ENCODE measurements at places on chromosomes 4 and X.

DNA sequence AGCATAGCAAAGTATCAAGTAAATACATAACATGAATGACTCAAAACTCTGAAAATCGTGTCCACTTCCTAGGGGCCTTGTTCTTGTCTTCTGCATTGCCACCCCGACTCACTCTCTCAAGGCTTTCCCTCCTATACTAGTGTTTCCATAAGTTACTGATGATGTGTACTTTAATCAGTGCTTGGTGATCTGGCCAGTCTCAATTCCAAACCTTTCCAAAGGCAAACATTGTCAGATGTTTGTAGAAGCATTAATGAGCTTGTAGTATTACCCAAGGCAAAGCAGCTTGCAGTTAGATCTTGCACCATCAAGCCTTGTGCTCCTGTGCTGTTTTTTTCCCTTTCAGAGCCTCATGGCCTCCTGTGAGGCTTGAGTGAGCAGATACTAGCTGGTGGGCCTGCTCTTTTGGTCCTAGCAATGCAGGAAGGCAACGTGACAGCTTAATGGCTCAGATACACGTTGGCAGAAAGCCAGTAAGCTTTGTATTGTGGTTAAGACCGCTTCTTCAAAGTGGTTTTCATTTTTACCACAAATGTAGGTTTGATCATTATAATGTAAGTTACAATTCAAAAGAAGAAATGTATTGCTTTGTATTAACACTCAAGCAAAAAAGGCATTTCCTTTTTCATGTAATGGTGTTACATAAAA is 51.8 kb downstream of the RBPJ start:
- DNase-seq = peak; percentile 95

GRCh38 chrX:15812192-15812938 is 22.1 kb downstream of the ZRSR2 start:
- peak; percentile 63 for DNase-seq

- no peak for DNase-seq
These were observed 2.9 kb downstream of the GNRHR start for GRCh38 chr4:67751260-67751659.

GRCh38 chrX:96693407-96693806 is 8.8 kb downstream of the DIAPH2 start:
- no peak for DNase-seq

DNA sequence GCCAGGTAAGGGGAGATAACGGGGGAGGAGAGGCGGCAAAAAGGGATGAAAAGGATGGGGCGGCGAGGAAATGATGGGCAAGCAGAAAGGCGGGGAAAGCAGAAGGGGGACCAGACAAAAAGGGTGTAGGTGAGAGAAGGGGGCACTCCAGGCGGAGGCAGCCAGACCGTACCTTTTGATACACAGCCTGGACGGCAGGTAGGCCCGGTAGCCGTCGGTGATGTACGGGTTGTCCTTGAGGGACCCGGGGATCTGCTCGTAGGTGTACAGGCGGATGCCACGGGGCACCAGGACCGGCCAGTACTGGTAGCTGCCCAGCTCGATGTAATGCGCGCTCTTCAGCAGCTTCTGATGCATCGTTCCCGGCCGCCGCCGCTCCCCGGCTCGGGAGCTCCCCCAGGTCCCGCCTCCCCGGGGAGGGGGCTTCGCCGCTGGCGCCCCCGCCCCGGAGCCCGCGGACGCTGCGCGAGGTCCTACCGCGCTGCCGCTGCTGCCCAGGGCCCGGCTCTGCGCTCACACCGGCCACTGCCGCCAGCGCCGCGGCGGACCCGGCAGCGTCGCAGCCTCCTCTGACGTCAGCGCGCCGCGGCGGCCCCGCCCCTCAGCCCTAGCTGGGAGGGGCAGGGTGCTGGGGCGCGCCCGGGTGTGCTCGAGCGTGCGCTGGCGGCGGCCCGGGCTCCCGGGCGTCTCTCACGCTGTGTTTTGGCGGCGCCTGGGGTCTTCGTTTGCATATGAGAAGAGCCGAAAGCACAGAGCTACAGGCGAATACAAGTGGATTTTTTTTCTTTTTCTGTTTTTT is at the start of gene PAQR3:
TSS of gene PAQR3 (minus strand) at position 571 of the 799 bp plus-strand sequence. CDS start at position 357, 214 bp downstream.
- peak; percentile 48 for DNase-seq

GRCh38 chr4:2805712-2806389 is 13.0 kb downstream of the SH3BP2 start:
- no peak for DNase-seq

DNA sequence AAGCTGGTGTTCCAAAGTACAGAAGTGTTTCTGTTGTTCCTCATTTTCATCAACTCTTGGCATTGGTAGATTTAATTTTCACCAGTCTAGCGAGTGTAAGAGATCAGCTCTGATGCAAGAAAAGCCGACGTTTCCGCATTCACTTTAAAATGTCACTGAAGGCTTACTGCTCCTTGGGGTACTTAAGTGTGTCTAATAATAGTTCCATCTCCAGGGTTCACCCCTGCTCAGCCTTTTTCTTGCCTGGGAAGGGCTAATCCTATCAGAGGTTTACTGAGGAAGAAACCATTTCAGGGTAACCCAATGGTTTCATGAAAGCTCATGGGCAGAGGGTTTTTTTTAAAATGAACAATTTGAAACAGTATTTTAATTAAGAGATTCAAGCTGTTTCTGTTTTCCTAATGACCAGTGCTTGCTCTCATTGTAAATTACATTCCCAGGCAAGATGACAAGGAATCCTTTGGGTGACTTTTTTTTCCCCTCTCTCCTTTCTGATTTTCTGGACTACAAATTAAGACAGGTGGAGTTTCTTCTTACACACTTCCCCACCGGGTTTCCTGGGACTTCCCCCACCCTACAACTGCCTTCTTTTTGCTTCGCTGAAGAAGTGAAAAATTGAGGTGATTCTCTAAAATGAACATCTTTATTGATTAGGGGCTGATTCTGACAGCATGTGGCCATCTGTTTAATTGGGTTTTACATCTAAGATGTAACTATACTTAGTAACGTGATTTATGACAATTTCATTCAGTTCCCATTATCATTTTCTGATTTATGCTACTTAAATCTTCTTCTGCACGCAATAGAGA is 78.7 kb upstream of the CBLL2 start:
- no peak for DNase-seq

GRCh38 chrX:69503228-69503781 is 821 bp upstream of the NALF2 start:
- DNase-seq = no peak

- DNase-seq = no peak
These were observed 8.7 kb downstream of the C1QTNF7 start for GRCh38 chr4:15436513-15436912.

GRCh38 chr4:123299212-123299691 is 97.3 kb upstream of the SPRY1 start:
- no peak for DNase-seq

GRCh38 chr4:72473434-72473900 is 95.6 kb downstream of the ADAMTS3 start:
- DNase-seq = no peak

DNA sequence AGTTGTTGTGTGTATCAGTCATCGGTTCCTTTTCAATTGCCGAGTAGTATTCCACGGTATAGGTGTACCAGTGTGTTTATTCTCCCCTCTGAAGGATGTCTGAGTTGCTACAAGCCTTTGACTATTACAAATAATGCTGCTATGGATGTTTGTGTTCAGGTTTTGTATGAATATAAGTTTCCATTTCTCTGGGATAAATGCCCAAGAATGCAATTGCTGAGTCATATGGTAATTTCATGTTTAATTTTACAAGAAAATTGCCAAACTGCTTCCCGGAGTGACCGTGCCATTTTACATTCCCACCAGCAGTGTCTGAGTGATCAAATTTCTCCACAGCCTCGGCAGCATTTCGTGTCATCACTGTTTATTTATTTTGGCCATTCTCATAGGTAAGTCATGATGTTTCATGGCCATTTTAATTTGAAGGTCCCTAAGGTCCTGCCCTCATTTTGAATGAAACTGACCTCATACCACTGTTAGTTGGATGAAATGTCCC is 73.9 kb downstream of the IRF2 start:
- DNase-seq = no peak

DNA sequence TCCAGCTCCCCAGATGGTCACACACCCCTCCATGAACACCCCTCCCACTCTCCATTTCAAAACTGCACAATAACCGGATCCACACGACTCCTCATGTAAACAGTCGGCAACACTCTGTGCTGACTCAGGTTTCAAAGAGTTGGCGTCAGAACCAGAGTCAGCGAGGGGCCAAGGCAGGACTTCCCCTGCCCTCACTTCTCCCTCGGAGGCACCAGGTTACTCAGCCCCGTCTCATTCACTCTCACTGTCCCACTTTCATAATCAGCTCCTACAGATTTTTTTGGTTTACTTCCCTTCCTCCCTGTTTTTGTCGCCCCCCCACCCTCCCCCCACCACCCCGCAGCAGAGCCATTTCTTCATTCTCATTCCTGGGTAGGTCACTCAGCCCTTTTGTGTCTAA is 2.7 kb upstream of the TIMP1 start:
- DNase-seq = no peak

GRCh38 chr4:164224871-164225270 is 529.1 kb upstream of the SMIM31 start:
- DNase-seq = no peak

- DNase-seq = no peak
These were observed 20.3 kb upstream of the HMX1 start for GRCh38 chr4:8891646-8892555.

DNA sequence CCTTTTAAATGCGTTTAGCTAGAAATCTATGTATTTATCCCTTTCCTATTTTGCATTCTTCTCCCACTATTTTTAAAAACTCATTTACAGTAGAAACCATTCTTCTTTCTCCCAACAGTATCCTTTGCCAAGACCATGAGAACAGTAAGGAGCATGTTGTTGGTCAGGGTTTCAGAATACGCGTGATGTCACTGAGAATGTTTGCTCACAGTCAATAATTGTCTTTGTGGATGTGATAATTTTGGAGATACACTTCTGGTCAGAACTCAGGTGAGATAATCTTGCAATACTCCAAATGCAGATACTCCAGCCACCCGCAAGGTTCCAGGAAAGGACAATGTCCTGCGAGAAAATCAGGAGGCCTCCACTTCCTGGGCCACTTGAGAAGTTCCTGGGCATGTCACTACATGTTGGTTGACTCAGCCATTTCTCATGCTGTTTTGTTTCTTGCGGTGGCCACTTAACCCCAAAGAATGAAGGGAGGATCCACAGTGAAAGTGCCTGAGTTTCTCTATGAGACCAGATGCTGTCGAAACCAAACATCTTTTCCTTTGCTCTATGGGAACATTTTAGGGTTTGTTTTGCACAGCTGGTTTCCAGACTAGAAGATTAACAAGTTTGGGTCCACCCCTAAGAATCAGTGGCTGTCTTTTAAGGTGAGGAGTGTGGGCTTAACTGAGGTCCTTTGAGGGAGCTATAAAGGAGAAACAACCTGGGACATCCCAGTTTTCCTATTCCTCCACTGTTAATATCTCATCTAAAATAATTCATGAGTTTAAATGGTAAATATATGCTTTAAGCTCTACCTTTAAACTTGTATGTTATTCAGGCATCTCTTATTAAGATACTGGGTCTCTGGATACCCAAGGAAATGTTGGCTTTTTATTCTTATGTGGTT is 116.0 kb downstream of the SOWAHB start:
- DNase-seq = no peak

DNA sequence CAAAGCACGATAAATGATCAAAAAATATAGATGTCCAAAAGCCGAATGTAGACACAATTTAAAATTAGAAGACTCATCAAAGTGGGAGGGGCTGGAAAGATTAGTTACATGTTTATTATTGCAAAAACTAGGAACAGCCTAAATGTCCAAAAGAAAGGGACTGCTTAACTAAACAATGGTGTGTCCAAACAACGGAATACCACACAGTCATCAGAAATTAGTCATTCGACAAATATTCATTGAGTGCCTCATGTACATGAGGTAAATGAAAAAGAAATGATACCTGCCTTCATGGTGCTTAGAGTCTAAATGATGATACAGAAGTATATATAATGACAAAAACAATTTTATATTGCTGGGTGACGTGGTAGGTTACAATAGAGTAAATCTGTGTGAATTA is 139.7 kb downstream of the MAML3 start:
- DNase-seq = no peak

GRCh38 chr4:25890571-25891485 is 23.2 kb upstream of the SMIM20 start:
- DNase-seq = no peak

- no peak for DNase-seq
These were observed at the start of gene PCDH19 for GRCh38 chrX:100409610-100410590. Gene PCDH19 (minus strand): TSS chrX:100410273. CDS start chrX:100408597, 1,676 bp downstream.

GRCh38 chr4:38306482-38307071 is 346.4 kb downstream of the PTTG2 start:
- DNase-seq = no peak

DNA sequence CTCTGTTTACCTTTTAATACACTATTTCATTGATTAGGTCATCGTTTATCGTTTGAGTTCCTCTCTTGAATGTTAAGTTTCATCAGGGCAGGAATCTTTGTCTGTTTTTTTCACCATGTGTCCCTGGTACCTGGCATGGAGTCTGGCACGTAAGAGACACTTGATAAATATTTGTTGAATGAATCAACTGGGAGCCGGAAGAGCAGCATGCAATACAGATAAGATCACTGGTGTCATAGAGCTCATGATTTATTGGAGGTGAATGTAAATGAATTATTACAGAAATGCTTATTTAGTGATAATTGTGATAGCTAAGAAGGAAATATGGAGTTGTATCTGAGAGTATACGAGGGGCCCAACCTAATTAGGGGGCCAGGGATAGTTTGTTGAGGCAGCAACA is 62.8 kb downstream of the UCHL1 start:
- DNase-seq = no peak

GRCh38 chrX:32933548-32933947 is 277.8 kb downstream of the DMD start:
- no peak for DNase-seq

DNA sequence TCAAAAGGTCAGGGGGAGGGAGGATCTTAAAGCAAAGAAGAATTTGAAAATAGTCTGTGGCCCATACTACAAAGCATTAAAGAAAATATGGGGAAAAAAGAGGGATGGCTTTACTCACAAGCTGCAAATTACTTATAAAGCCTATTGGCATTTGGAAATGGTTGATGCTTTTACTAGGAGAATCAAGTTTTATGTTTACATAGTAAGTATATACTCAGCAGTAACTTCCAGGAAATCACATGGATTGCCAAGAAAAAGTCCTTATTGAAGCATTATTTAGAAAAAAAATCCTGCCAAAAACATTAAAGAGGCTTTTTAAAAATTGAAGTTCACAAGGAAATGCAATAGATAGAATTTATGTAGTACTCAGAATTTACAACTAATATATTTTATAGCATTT is 8.4 kb upstream of the SH3RF1 start:
- no peak for DNase-seq

GRCh38 chr4:132530861-132531260 is 618.2 kb upstream of the PCDH10 start:
- DNase-seq = no peak

GRCh38 chrX:68196939-68197791 is 236.1 kb downstream of the OPHN1 start:
- peak; percentile 39 for DNase-seq

GRCh38 chr4:151167561-151167960 is 68.1 kb downstream of the RPS3A start:
- DNase-seq = no peak

GRCh38 chr4:38266616-38267015 is 306.4 kb downstream of the PTTG2 start:
- DNase-seq = no peak

All from HL-60 (cell line).